Astrocyte (in vitro differentiated cells and primary cell): ENCODE measurements at places on chromosomes 7 and 10. TPM values are rescaled to one million over a fixed set of nuclear protein-coding genes. Genes with fewer than 3 reads are reported as not detected.
A peak's percentile ranks its signal among the peaks of the same experiment; 100 is the strongest.

DNA sequence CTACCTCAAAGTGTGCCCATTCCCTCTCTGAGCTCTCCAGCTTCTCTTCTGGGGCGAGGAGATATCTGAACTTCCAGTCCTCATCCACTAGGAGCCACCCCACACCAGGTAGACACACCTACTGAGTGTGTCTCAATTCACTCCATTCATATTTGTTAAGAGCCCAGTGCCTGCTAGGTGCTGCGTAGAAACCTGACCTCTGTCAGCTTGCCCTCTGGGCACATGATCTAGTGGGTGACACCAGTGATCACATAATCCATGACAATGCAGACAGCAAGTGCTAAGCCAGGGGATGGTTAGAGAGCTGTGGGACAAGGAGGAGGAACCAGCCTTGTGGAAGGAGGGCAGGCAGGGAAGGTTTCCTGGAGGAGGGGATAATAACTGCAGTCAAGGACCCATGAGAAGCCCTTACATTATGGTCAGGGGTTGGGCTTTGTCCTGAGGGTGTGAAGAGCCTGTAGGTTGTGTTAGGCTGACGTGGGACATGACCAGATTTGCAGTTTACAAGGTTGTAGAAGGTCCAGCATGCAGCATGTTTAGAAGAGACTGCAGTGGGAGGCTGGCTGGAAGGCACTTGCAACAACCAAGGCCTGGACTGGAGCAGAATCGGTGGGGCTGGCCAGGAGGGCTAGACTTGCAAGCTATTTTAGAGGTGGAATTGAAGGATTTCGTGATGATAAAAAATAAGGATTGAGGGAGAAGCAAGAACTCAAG is 81.8 kb downstream of the COL13A1 start:
- no peaks in the 10 kb centered on the region for H3K36me3 ChIP-seq
- peaks cover 4% of the 10 kb centered on the region for H3K4me1 ChIP-seq
- H3K4me3 ChIP-seq: no peak overlapping the region
- H3K27me3 ChIP-seq: no peaks in the 10 kb centered on the region

DNA sequence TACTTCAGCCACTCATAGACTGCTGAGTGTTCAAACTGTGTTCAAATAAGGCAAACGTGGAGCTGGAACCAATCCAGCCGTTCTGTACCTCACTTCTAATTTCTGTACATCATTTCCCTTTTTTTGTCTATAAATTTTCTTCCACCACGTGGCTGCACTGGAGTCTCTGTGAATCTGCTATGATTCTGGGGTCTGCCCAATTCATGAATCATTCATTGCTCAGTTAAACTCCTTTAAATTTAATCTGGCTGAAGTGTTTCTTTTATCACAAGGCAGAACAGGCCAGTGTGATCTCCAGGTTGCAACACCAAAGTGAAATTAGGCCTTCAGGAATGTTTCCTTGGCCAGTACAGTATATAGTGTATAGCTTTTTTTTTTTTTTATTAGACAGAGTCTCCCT is 53.5 kb downstream of the DNAJC12 start:
- no peak overlapping the region for H3K27ac ChIP-seq
- no peaks in the 10 kb centered on the region for H3K4me1 ChIP-seq
- no peaks in the 10 kb centered on the region for H3K27me3 ChIP-seq
- H3K4me3 ChIP-seq: no peak overlapping the region

DNA sequence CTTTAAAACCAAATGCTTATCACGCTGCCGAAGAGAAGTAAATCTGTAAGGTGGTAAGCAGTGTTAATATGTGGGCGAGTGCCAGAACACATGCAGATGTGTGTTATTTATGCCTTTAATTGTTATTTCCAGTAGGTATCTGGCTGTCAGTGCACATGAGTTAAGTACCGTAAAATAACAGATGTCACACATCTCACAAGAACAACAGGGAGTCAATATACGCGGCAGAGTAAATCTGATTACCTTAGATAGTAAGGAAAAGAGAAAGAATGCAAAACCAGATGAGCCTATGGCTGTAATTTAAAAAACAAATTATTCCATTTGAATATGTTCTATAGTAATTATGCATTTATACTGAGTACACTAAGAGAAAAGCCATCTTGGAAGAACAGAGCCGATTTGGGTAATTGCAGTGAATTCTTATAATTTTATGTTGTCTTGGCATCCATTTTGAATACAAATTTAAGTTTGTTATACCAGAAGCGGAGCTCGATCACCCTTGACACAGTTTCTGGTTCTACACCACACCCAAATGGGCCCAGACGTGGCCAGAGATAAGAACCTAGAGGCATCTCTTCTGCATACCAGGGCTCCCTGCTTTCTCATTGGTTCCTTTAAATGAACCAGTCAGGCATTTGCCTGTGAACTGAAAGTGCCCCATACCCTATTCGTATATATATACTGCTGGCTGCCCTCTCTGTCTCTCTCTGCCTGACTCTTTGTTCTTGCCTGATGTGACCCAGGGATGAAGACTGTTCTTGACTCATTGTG is 34.8 kb downstream of the DNAJB9 start:
- no peak overlapping the region for H3K4me3 ChIP-seq
- DNase-seq: no peak
- H3K36me3 ChIP-seq: no peaks in the 10 kb centered on the region
- H3K4me1 ChIP-seq: no peaks in the 10 kb centered on the region
- no peak overlapping the region for H3K27ac ChIP-seq

DNA sequence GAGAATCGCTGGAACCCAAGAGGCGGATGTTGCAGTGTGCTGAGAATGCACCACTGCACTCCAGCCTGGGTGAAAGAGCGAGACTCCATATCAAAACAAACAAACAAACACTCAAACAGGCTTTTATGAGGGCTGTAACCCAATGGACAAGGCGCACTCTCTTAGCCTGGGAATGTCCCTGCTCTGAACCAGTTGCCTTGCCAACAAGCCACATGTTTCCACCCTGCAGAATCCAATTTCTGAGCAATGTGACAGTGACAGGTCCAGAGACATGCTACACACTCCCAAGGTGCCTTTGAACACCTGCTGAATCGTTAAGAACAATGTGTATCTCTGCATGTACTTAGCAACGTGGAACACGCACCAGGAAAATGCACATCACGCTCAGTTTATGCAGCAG is 186.8 kb upstream of the AUTS2 start:
- no peak overlapping the region for H3K27ac ChIP-seq
- H3K4me3 ChIP-seq: no peak overlapping the region
- H3K4me1 ChIP-seq: no peaks in the 10 kb centered on the region
- no peaks in the 10 kb centered on the region for H3K27me3 ChIP-seq

DNA sequence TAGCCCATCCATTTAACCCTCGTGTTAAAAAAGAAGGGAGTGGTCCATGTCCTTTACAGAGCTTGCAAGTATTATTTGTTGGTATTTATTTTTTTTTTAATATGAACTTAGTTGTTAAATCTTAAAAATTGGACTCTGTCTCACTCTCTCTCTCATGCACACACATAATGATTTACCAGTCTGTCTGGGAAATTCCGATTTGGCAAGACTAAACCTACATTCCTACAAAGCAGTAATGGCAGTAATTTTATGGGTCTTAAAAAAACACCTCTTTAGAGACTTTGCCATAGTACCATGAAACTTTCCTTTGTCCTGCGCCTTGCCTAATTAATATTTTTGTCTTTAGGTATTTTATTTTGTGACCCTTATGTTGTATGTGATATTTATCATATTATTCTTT is 239.5 kb upstream of the PPP1R3A start:
- H3K36me3 ChIP-seq: no peaks in the 10 kb centered on the region
- no peaks in the 10 kb centered on the region for H3K27me3 ChIP-seq
- H3K4me1 ChIP-seq: no peaks in the 10 kb centered on the region

DNA sequence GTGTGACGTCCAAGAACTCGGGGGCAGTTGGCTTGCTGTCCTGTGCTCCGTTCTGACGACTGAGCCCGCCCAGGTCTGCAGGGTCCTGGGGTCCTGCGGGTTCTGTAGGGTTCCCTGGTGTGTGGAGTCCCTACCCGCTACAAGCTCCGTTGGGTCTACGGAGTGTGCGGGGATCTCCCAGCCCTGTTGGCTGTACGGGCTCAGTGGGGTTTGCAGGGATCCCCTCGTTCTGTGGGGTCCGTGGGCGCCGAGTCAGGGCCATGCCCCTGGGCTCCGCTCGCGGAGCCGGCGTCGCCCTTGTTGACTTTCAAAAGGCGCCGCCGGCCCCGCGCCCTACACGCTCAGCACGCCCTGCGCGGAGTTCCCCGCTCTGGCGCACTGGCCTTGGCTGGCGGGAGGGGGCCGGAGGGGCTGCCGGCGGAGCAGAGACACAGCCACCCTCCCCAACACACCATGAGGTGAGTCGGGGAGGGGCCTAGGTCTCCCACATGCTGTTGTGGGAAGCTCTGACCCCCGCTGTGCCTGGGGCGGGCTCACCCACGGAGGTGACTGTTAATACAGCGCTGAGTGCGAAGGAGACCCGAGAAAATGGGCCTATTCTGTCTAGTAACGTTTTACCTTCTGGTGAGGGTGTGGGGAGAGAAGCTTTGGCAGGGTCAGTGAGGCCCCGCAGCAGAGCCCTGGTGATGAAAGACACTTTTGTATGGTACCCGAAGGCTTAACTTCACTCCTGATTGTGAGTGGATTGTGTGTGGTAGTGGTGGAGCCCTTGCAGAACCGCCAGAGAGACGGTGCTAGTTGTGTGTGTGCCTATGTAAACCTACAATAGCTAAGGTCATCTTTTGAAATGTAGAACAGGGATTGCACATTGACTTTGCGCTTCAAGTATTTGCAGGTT is 8.1 kb downstream of the TASOR2 start:
- H3K4me3 ChIP-seq: peak overlapping the region; percentile 68
- H3K4me1 ChIP-seq: peaks cover 11% of the 10 kb centered on the region
- H3K36me3 ChIP-seq: no peaks in the 10 kb centered on the region
- no peak overlapping the region for H3K27ac ChIP-seq
- DNase-seq: peak; percentile 23
- H3K27me3 ChIP-seq: no peaks in the 10 kb centered on the region

DNA sequence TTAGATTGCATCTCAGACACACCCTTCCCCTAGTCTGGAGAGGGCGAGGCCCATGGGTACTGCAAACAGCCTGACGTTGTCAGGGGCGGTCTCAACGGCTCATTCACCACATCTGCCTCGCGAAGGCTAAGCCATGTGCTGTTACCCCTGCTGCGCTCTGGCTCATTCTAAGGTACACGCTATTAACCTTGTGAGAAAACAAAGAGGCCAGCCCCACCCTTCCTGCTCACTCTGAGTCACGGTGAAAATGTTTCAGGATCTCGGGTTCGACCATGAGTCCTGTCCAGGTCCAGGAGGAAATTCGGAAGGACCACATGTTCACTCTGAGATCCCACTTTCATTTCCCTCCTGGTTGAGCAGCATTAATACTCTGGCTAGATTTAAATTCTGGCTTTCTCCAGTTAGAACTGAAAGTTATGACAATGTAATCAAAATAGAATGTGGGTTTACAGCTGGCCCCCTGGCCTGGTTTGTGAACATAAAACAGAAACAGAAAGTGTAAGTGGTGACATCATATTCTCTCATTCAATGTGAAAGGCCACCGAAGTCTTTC is 55.2 kb downstream of the EGFR start:
- H3K36me3 ChIP-seq: peaks cover 2% of the 10 kb centered on the region
- H3K4me1 ChIP-seq: peaks cover 32% of the 10 kb centered on the region
- DNase-seq: peak; percentile 88
- no peaks in the 10 kb centered on the region for H3K27me3 ChIP-seq
- H3K4me3 ChIP-seq: peak overlapping the region; percentile 38

DNA sequence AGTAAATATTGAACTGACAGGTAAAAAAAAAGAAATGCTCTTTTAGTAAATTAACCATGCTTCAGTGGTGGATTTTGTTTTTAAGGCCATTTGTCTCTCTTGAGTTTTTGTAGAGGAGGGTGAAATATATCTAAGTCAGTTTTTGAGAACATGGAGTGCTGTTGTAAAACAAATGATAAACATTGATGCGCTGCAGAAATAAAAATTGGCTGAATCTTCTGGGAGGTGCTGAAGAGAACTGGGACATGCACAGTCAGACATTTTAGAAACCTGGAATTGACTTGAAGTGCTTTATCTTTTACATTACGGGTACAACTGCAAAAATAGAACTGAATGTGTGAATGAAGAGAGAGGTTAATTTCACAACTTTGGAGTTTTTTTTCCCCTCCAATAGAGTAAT is 203.0 kb upstream of the HDAC9 start:
- H3K36me3 ChIP-seq: no peaks in the 10 kb centered on the region
- H3K27ac ChIP-seq: no peak overlapping the region
- no peaks in the 10 kb centered on the region for H3K27me3 ChIP-seq
- DNase-seq: no peak

- no peak overlapping the region for H3K27ac ChIP-seq
- no peak overlapping the region for H3K4me3 ChIP-seq
- no peaks in the 10 kb centered on the region for H3K27me3 ChIP-seq
- H3K36me3 ChIP-seq: no peaks in the 10 kb centered on the region
These were observed 14.8 kb upstream of the GSAP start for GRCh38 chr7:77430927-77431326.

The ICA1 gene
- total RNA-seq: 4.9 and 8.0 TPM in 2 replicates

The CTAGE8 gene
- 0.96 and 0.98 TPM in 2 replicates for total RNA-seq

The KCNH2 gene
- total RNA-seq: 4.5 and 4.6 TPM in 2 replicates
